ENCODE measurements at places on chromosomes 3 and 15.

GRCh38 chr3:70726096-70726938 is 413.9 kb upstream of the MDFIC2 start:
- no peak for DNase-seq

- DNase-seq = no peak
Measured at GRCh38 chr3:117217760-117218316, 508.3 kb downstream of the TUSC7 start.

DNA sequence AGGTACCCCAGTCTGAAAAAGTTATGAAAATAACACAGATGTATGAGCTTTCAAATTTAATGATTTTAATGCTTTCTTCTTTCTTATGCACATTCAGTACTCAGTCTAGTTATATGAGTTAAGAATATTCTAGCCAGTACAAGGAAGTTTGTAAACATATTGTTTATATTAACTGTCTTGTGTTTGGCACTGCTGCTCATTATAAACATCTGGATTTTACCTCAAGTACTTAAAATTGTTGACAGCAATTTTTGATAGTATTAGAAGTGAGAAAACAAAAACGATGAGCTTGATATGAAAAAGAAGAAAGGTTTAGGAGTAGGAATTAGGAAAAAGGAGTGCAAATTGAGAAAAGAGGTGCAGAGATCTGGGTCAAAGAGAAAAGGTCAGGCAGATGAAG is 293.3 kb downstream of the C3orf38 start:
- no peak for DNase-seq

- no peak for DNase-seq
Measured at GRCh38 chr3:32831062-32831461, 13.3 kb downstream of the TRIM71 start.

DNA sequence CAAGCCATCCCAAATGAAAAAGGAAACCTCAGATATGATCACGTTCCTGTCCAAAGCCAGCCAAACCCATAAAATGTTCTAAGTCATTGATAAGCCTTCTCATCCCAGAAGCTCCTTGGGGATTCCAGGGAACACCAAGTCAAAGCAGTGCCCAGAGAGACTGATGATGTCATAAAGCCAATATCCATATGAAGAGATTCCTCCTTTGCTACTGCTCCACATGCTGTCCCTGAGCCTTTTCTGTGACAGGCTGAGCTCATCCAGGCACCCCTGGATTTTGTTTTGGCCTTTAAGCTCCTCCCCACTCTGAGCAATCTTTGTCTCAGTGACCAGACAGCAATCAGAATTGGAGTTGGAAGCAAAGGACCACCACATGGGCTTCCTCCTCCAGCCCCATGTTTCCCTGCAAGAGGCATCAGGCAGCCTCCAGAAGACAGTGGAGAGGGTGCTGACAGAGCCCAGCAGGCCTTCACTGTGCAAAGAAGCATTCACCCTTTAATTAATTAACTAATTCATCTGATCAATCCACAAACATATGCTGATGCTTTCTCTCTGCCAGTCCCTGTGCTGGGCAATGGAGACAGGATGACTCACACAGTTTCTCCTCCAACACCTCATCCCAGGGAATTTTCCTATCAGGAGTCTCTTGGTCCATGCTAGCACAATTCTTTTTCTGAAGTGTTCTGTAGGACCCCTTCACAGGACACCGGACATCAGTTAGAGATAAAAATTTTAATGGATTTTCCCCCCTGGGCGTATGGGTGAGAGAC is 25.0 kb downstream of the MEX3B start:
- no peak for DNase-seq

GRCh38 chr3:196513697-196514349 is 1.3 kb downstream of the SMCO1 start:
- no peak for DNase-seq

GRCh38 chr15:99427668-99428361 is 138.0 kb upstream of the MEF2A start:
- no peak for DNase-seq

GRCh38 chr3:146542978-146543377 is 1.4 kb downstream of the PLSCR1 start:
- DNase-seq = no peak

- no peak for DNase-seq
Measured at GRCh38 chr15:75065467-75065850, 42.1 kb downstream of the PPCDC start.

- no peak for DNase-seq
Measured at GRCh38 chr3:24017305-24017704, 72.2 kb downstream of the NR1D2 start.

GRCh38 chr15:48190932-48191573 is 412 bp upstream of the CTXN2 start:
- no peak for DNase-seq

DNA sequence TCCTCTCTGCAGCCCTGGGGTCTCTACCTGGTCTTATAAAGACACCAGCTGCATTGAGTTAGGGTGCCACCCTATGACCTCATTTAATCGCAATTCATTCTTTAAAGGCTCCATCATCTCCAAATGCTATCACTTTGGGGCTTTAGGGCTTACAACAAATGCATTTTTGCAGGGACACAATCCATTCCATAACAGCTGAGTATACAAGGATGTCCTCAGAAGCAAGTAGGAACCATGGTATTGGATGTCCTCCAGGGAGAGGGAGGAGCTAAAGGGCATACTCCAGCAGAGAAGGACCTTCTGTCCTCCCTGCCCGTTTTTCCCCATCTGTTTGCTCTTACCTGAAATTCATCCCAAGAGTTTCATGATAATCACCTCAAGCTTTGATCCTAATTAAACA is 30.3 kb downstream of the UMPS start:
- DNase-seq = no peak

DNA sequence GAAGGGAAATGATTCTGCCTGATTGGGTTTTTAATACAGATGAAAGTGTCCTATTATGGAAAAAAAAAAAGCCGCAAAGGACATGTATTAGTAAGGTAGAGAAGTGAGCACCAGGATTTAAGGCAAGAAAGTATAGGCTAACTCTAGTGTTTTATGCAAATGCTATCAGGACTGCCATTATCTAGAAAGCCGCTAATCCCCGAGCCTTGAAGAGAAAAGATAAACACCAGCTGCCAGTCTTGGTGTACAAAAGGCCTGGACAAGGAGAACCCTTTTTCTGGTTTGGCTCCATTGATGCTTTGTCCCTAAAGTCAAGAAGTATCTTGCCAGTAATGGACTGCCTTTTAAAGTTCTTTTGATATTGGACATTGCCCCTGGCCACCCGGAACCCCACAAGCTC is 8.6 kb upstream of the TRIM59 start:
- no peak for DNase-seq

DNA sequence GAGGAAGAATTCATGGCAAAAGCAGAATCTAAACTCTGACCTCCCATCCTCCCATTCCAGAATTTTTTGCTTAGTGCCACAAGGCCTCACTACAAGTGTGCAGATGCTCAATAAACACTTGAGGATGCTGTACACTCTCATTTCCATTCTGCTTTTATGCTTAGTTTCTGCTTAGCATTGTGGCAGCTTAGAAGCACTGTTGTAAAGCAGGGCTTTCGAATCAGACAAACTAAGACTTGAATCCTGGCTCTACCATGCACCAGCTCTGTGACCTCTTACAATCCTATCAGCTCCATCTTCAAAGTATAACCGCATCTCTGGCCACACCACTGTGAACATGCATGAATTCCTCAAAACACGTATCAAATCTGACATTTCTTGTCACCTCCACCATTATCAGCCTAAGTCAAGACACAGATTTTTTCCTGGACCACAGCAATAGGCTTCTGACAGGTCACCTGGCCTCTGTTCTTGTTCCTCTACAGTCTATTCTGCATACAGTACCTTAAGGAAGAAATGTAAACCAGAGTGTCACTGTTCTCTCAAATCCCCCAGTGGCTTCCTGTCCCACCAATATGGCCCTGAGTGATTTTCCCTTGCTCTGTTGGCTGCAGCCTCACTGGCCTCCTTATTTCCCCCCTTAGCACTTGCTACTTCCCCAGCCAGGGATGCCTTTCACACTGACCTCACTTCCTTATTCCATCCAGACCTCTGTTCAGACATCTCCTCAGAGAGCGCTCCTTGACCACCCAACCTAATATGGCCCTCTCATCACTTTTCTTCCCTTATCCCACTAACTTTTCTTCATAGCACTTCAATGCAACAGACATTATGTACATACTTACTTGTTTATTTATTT is 8.1 kb upstream of the PHC3 start:
- no peak for DNase-seq

DNA sequence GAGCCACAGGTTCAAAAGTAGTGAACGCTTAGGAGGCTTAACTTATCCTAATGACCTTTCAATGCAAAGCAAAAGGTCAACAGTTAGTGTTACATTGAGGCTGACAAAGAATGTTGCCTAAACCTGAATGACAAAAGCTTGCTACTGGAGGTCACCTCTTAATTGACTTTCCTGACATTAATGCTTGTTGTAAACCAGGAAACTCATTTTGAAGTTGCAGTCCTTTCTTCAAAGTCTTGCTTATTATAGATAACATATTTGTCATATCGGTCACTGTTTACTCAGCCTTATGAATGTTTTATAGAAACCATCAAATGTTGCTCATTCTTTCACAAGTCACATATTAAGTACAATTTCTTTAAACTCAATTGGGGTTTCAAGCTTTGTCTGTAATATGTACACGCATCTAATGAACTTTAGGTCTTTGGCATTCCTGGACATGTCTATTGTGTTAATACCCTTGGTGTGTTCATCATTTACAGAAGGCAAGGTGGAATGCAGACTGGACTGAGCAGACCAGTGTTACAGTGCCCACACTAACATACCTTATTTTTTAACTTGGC is 488.2 kb upstream of the NECTIN3 start:
- DNase-seq = no peak

DNA sequence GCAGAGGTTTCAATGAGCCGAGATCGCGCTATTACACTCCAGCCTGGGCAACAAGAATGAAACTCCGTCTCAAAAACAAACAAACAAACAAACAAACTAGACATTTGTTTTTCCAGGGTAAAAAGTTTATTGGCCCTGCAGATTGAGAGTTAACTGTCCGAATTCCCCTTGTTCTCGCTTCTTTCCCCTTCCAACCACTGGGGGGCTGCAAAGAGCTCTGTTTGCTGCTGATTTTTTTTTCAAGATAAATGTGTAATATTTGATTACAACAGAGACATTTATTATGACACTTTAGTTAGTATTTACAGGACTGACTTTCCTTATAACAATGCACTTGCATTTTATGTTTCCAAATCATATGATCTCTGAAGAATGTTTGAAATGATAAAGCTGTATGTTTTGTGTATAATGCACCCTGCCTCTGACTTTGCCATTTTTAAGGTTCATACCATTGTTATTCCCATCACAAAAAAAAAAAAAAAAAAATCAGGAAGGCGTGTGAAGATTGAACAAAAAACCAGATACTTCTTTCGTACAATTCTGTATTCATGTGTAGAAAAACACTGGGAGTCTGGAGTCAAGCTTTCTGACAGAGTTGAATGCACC is 2.8 kb downstream of the CLSTN2 start:
- DNase-seq = peak; percentile 19

DNA sequence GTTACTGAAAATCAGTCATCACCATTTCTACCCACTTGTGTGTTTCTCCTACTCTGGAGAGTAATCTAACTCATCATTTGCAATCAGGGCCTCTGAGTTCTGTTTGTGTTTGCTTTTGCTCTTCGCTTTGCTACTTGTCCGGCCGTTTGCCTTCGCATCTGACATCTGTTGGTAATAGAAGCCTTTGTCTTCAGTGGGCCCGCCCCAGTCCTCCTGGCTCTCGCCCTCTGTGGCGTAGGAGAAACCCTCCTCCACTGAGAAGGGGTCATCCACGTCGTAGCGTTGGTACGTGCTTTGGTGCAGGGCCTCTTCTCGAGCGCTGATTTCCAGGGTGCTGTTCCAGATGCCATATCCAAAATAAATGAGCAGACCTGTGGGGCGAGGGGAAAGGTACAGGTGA is 48.3 kb downstream of the CLDN11 start:
- no peak for DNase-seq

Data from hypothalamus (tissue), 51 donors.